ENCODE measurements at places on chromosomes 12 and 14.
A peak's percentile ranks its signal among the peaks of the same experiment; 100 is the strongest.

DNA sequence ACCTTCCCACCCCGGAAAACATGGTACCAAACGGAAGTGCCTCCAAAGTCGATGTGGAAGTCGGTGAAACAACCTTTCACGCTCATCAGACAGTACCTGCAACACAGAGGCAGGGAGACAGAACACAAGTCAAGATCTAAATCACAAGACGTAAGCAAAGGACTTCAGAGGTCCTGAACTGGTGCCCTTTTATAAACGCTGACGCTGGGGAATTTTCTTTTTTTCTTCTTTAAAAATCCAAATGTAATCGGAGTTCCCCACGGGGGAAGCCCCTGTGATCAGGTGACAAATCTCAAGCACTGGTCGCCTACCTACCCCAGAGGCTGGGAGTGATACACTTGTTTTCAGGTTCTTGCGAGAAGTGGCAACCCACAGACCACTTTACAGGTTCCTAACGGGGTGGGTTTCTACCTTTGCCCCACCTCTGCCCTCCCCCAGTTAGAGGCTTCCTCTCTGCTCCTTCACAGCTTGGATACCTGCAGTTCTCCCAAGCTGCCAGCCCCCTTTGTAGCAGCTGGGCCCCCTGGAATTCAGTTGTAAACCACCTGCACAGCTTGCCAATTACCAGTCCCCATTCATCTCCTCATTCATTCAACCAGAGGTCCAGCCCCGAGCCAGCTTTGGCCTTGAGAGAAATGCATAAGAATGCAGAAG lies 46.2 kb downstream of the KDM2B start:
- DNase-seq = no peak

DNA sequence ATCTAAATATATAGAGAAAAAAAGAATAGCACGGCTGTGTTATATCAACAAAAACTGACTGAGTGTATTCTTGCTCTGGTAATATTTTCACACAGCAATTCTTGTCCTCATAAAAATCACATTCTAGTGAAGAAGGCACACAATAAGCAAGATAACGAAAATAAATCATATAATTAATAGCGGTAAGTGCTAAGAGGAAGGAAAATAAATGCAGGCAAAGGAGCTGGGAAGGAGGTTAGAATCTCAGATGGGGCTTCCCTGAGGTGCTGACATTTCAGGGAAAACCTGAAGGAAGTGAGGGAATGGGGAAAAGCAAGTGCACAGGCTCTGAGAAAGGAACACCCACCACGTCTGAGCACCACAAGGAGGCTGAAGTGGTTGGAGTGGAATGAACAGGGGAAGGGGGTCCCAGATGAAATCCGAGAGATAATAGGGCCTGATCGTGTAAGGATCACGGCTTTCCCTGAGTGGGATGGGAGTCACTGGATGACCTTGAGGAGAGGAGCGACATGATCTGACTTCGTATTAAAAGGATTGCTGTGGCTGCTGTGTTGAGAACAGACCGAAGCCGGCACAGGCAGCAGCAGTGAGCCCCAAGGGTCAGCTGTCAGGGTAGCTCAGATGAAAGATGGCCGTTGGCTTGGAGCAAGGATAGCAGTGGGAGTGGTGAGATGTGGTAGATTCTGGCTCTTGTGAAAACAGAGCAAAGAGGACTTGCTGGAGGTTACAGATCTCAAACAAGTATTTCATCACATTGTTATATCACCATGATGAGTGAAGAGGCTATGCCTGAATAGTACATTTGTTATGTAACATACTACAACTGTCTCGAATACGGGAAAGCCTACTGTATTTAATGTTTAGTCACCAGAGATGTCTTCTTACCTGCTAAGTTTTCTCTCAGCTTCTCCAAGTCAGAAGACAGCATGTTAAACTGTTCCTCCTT lies 67.1 kb upstream of the VPS33A start:
- DNase-seq = peak; percentile 29

DNA sequence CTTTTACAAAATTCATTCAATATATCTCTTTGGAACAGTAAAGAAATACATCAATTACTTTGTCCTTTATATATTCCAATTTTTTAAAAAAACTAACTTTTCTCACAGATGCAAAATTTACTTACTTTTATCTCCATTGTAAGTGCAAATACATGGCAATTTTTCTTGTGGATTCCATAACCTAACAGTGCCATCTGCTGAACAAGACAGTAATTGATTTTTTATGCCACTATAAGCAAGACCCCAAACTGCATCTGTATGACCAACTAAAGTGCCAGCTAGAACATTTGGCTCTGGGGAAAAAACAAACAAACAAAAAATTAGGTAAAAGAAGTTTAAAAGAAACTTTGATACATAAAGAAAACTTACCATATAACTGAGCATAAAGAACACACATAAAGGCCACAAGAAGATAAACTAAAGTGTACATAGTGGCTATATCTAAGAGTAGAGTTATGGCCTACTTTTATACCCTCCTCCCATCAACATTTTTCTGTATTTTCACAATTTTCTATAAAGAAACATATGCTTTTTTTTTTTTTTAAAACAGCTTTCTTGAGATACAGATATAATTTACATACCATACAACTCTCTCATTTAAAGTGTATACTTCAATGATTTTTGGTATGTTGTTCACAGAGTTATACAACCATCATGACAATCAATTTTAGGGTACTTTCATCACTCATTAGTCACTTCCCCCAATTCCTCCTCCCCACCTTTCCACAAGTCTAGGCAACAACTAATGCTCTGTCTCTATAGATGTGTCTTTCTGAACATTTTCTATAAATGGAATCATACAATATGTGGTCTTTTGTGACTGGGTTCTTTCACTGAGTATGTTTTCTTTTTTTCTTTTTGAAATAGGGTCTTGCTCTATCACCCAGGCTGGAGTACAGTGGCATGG lies 32.6 kb downstream of the COCH start:
- DNase-seq = peak; percentile 61

DNA sequence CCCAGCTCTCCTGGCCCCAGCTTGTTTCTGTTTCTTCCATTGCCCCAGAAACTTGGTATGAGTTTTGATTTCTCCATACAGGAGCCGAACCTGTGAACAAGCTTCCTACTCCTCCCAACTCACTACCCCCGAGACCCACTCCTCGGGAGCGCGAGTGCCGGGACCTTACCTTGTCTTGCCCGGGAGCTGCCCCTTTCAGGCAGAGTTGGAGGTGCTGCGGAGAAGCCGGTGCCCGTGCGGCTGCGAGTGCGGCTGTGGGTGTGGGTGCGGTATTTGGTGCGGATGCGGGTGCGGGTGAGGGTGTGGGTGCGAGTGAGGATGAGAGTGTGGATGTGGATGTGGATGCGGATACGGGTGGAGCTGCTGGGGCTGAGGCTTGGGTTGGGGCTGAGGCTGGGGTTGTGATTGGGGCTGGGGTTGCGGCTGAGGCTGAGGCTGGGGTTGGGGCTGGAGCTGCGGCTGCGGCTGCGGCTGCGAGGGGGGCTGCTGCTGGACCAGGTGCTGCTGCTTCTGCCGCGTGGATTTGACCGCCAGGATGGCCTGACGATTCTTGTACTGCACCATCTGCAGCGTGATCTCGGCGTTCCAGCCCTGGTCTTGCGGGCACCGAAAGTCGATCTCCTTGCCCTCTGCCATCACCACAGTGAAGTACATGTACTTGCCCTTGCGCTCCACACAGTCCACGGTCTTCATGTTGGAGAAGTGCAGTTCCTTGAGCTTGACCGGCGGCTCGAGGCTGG lies 1.1 kb downstream of the PHLDA1 start:
- DNase-seq = peak; percentile 71

DNA sequence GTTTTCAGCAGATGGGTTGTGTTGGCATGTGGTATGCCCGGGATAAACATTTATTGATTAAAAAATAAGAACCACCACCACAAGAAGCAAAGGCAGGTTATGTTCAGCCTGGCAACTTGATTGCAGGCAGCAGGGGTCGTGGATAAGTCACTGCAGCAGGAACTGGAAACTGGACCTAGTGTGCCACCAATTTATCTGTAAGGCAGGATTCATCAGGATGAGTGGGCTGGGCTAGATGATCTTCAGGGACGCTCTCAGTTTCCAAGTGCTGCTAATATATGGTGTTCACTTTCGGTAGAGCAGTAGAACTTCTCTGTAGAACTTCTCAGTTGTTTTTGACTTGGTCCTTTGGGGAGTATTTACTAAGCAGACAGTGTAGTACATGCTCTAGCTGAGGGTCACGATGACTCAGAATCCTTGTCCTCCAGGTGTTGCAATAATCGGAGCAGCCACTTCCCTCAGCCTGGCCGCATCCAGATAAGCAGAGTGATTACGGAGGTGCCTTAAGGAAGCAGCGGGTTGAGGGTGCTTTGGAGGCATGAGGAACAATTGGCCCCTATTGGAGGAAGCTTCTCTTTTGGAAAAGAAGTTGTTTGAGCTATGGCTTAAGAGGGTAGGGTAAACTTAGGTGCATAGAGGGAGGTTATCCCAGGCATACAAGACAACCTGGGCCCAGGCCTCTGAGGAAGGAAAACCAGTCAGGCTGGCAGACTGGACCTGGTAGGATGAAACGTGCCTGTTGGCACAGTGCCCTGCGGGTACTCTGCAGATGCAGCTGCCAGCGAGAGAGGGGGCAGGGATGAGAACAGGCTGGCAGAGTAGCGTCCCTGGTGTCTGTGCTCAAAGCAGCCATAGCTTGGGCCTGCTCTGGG lies 104.0 kb downstream of the GPR135 start:
- peak; percentile 96 for DNase-seq

- no peak for DNase-seq
Measured at GRCh38 chr14:58275527-58276190, 22.7 kb upstream of the ARID4A start.

GRCh38 chr14:29810064-29810463 lies 117.6 kb downstream of the PRKD1 start:
- DNase-seq = no peak

DNA sequence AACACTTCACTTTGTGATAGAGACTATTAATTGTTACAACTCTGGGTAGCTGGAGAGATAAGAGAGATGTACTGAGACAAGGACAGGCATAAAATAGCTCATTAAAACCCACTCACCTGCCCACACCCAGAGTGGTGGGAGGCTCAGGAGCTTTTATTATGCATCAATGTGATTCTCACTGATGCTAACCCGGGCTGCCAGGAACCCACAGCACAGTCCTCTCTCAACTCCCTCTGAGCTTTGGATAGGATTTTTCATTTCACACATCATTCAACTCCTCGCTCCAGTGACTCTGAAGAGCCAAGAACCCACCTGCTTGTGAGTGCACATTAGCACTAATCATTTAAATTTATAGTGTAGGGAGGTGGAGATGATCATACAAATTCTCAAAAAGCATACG lies 827.9 kb downstream of the FLRT2 start:
- no peak for DNase-seq

- peak; percentile 75 for DNase-seq
Measured at GRCh38 chr12:48788854-48789775, at the start of gene ADCY6. TSS of gene ADCY6 (minus strand) at chr12:48789089. CDS start at chr12:48783434, 5,655 bp downstream.

- peak; percentile 67 for DNase-seq
Measured at GRCh38 chr14:101235335-101236103, 325.8 kb upstream of the DIO3 start.

- no peak for DNase-seq
Measured at GRCh38 chr12:84174115-84174514, 738.5 kb downstream of the SLC6A15 start.

- DNase-seq = no peak
Measured at GRCh38 chr12:113365639-113366395, 7.4 kb downstream of the PLBD2 start.

- peak; percentile 22 for DNase-seq
Measured at GRCh38 chr12:13101821-13102375, 1.6 kb downstream of the GSG1 start.

- no peak for DNase-seq
Measured at GRCh38 chr12:92743026-92743425, 40.2 kb downstream of the PLEKHG7 start.

DNA sequence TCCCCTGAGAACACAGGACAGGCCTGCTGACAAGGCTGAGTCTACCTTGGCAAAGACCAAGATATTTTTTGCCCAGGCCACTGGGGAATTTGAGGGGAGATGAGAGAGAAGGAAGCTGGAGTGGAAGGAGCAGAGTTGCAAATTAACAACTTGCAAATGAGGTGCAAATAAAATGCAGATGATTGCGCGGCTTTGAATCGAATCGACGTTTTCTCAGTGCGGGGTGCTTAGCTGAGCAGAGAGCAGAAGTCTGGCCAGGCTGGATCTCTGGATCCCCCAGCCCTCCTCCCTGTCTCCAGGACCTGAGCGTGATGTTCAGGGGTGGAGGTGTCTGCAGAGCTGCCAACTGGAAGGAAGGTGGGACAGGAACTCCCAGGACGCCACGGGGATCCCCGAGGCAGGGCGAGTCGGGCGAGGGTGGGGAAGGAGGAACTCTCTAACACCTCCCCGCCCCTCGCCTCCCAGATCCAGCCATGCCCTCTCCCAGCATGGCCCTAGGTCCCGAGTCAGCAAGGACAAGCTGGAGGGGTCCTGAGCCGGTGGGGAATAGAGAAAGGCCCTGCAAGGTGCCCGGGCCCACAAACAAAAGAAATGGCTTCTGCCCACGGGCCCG lies 527 bp upstream of the CARMIL3 start:
- DNase-seq = no peak

DNA sequence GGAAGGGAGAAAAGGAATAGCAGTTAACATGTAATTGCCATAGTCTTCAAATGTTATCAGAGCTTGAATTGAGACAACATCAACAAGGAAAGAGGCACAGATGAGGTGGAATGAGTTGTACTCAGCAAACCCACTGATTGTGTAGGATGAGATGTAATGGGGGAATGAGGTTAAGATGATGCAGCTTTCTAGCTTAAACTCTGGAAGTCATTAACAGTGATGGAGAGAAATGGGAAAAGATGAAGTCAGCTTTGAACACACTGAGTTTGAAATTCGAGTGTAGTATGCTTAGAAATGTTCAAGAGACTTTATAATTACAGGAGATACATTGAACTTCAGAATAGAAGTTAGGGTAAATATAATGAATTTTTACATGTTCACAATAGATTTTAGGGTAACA lies 106.9 kb downstream of the PRKD1 start:
- DNase-seq = no peak

DNA sequence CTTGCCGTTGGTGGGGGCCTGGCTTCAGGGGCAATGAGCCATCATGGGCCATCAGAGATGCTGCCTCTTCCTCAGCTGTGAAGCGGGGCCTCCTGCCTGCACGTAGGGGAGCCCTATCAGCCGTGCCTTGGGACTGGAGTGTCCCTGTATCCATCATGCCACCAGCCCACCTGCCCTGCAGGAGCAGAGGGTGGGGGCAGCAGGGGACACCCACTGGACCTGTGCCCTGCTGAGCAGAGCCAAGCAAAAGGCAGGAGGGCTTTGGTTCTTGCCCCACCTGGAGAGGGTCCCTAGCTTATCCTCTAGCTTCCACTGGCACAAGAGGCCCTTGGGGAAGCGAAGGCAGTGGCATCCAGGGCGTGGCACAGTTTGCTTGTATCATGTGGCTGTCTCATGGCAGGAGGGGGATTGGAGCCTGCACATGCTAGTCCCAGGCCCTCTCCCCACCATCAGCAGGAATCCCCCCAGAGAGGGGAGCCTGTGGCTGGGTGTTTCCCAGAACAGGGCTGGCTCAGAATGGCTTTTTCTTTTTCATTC lies 10.1 kb downstream of the ADSS1 start:
- no peak for DNase-seq

- peak; percentile 72 for DNase-seq
Measured at GRCh38 chr14:55160989-55161388, 30.4 kb downstream of the DLGAP5 start.

- no peak for DNase-seq
Measured at GRCh38 chr14:34257505-34257904, 204.5 kb downstream of the SPTSSA start.
